Activated T-cell treated with anti-CD3 and anti-CD28 coated beads, Interleukin-2, amount 50 U/mL, for 72 hours (primary cell): ENCODE measurements at places on chromosomes 7 and 10. TPM values are rescaled to one million over a fixed set of nuclear protein-coding genes. Genes with fewer than 3 reads are reported as not detected.

Gene NUTM2E
- total RNA-seq: not detected

Gene FAS
- total RNA-seq: 138 TPM

- H3K36me3 ChIP-seq: peaks cover 2% of the 10 kb centered on the region
- no peak for DNase-seq
- peaks cover 18% of the 10 kb centered on the region for H3K4me1 ChIP-seq
These were observed 33.9 kb downstream of the EN2 start for GRCh38 chr7:155491812-155492211.

DNA sequence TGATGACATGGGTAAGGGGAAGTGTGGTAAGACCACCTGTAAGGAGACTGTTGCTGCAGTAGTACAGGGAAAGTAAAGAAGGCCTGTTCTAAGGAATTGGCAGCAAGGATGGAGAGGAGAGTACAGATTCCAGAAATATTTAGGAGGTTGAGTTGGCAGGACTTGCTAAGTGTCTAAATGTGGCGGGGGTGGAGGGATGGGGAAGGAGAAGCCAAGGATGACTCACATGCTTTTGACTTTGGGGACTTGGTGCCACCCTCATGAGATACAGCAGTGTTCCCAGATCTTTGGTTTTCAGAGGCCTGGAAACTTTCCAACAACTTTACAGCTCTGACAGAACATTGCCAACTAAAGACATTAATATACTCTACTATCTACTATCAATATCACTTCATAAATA, 45.4 kb downstream of the CDK6 start:
- H3K4me3 ChIP-seq: no peak overlapping the region
- H3K36me3 ChIP-seq: peaks cover 56% of the 10 kb centered on the region
- peaks cover 68% of the 10 kb centered on the region for H3K4me1 ChIP-seq
- no peaks in the 10 kb centered on the region for H3K27me3 ChIP-seq
- peak overlapping the region; percentile 27 for H3K27ac ChIP-seq

GRCh38 chr10:103592186-103593021, 98.9 kb downstream of the NEURL1 start:
- no peaks in the 10 kb centered on the region for H3K4me1 ChIP-seq
- no peak overlapping the region for H3K4me3 ChIP-seq
- no peaks in the 10 kb centered on the region for H3K36me3 ChIP-seq
- no peaks in the 10 kb centered on the region for H3K27me3 ChIP-seq

GRCh38 chr10:95236068-95236903, 42.2 kb downstream of the ACSM6 start:
- peak overlapping the region; percentile 89 for H3K4me3 ChIP-seq
- DNase-seq: peak; percentile 50
- H3K27me3 ChIP-seq: peaks cover 9% of the 10 kb centered on the region

DNA sequence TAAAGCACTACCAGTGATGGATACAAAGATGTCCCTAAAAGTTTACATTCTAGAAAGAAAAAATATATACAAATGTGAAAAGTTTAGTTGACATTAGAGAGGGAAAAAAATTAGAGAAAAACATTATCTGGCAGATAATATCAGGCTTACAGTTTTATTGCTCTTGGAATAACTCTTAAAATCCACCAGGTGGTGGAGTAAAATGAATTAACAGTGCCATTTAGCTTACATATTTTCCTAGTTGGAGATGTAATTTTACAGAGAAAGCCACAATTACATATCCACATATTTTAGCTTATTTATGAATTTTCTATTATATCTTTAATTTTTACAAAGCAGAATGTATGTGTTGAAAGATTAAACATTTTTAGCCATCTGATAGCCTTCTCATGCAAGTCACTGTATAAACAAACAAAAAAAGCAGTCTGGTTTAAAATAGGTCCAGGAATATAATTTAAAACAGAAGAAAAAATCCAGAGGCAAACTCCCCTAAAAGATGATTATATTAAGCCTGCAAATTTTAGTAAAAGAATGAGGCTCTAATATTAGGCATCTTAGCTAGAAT, 6.5 kb downstream of the CABCOCO1 start:
- no peaks in the 10 kb centered on the region for H3K4me1 ChIP-seq
- no peaks in the 10 kb centered on the region for H3K36me3 ChIP-seq
- H3K4me3 ChIP-seq: no peak overlapping the region
- no peak overlapping the region for H3K27ac ChIP-seq
- H3K27me3 ChIP-seq: peaks cover 8% of the 10 kb centered on the region

DNA sequence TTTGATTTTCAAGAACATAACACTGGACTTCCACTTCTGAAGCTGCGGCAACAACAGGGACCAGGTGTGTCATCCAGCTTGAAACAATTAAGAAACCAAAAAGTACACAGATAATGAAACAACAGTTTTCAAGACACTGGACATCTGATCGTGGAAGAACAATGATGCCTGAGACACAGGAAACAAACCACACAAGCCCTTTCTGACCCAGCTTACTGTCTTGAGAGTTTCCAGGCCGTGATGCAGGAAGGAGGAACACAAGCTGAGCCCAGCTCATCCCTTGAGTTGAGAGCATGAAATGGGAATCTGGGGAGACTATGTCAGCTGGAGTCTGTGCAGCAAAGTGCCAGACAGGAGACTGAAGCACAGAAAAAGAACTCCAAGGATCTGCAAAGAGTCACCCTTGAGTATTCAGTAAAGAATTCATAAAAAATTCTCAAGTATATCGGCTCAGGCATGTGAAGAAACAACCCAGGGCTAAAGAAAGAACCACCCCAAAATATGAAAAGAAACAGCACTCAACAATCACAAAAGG, 91.6 kb downstream of the RNF32 start:
- no peak for DNase-seq
- no peaks in the 10 kb centered on the region for H3K4me1 ChIP-seq
- peaks cover 43% of the 10 kb centered on the region for H3K36me3 ChIP-seq
- no peak overlapping the region for H3K27ac ChIP-seq
- H3K27me3 ChIP-seq: no peaks in the 10 kb centered on the region

- no peaks in the 10 kb centered on the region for H3K4me1 ChIP-seq
- no peaks in the 10 kb centered on the region for H3K36me3 ChIP-seq
- DNase-seq: no peak
- no peaks in the 10 kb centered on the region for H3K27me3 ChIP-seq
These were observed 394.9 kb upstream of the DPP6 start for GRCh38 chr7:153657182-153657800.

- no peaks in the 10 kb centered on the region for H3K27me3 ChIP-seq
- peaks cover 4% of the 10 kb centered on the region for H3K36me3 ChIP-seq
- peak overlapping the region; percentile 74 for H3K4me3 ChIP-seq
- peak; percentile 69 for DNase-seq
These were observed 19.1 kb downstream of the DNAJB12 start for GRCh38 chr10:72335394-72336258.

DNA sequence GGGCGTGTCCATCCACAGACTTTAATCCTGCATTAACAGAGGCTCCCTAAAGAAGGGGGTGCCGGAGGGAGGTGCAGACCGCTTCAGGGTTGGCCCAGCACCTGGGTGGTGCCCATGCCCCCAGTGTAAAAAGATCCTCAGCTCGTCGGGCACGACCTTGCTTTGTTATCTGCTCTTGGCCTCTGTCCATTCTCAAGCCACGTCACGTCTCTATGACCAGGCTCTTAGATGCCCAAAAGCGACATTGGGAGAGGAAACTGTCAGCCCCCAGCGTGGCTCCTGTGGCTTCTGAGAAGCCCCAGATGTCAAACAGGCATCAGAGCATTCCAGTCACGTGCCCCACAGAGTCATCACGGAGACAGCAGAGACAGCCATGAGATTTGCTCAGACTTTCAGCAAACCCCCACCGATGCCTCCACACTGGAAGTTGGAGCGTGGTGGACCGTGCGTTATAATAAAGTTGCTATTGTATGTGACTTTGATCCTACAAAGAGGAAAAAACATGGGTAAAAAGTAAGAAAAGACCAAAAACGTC, 55.5 kb downstream of the PTPRN2 start:
- no peaks in the 10 kb centered on the region for H3K4me1 ChIP-seq
- no peaks in the 10 kb centered on the region for H3K27me3 ChIP-seq
- no peak overlapping the region for H3K4me3 ChIP-seq
- no peak overlapping the region for H3K27ac ChIP-seq
- H3K36me3 ChIP-seq: no peaks in the 10 kb centered on the region
